Stimulated activated CD8-positive, alpha-beta memory T cell treated with anti-CD3 and anti-CD28 coated beads, Interleukin-15, amount 100 ng/mL, for 1 hour (primary cell): ENCODE measurements at places on chromosomes 13 and 19.
A peak's percentile ranks its signal among the peaks of the same experiment; 100 is the strongest.

- no peak for DNase-seq
These were observed 16.3 kb upstream of the C19orf12 start for GRCh38 chr19:29731331-29731850.

GRCh38 chr19:4495471-4495870 is 22.8 kb downstream of the PLIN4 start:
- DNase-seq, result no peak

DNA sequence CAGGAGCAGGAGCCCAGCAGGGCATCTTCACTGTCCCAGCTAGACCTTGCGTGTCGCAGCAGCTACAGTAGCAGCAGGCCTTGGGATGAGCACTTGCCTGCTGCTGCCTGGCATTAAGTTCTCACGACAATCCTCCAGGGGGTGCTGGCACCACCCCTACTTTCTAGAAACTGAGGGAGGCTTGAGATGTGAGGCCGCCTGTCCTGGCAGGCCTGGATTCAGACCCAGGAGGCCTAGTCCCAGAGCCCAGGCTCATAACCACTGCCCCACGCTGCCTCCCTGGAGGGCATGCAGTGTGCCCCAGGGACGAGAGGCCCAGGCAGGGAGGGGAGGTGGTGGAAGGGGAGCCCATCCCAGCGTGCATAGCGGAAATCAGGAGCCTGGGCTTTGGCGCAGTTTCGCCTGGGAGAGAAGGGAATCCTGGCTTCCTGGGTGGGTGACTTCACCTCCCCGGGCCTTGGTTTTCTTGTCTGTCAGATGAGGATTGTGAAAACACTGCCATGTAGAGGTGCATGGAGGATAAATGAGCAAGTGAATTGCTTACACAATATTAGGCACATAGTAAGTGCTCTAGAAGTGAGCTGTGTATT is 26.1 kb downstream of the PPP5C start:
- no peak for DNase-seq

DNA sequence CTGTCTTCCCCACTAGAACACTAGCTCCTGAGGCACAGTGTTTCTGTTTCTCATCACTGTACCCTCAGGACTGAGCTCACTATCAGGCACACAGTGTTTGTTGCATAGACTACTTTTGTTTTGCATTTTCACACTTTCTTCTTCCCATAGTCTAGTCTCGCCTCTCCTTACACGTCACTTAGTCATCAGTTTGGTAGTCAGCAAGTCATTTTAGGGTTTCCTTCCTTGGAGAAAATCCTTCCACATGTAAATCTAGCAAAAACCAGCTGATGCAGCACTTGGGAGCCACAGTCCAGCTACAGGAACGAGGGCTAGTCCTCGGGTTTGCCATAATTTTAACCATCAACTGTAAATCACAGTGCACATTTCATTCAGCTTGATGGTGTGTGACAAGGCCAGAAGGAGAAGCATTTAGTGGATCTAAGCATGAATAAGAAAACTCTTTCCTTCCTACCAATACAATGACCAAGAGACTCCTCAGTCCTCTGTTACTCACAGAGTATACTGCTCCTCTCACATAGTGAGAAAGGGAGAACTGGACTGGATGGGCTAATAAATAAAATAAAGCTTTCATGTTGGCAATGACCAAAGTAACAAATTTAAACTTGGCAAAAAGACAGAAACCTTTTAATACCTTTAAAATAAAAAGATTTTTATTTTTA is 221.0 kb downstream of the KLF12 start:
- DNase-seq, result no peak

DNA sequence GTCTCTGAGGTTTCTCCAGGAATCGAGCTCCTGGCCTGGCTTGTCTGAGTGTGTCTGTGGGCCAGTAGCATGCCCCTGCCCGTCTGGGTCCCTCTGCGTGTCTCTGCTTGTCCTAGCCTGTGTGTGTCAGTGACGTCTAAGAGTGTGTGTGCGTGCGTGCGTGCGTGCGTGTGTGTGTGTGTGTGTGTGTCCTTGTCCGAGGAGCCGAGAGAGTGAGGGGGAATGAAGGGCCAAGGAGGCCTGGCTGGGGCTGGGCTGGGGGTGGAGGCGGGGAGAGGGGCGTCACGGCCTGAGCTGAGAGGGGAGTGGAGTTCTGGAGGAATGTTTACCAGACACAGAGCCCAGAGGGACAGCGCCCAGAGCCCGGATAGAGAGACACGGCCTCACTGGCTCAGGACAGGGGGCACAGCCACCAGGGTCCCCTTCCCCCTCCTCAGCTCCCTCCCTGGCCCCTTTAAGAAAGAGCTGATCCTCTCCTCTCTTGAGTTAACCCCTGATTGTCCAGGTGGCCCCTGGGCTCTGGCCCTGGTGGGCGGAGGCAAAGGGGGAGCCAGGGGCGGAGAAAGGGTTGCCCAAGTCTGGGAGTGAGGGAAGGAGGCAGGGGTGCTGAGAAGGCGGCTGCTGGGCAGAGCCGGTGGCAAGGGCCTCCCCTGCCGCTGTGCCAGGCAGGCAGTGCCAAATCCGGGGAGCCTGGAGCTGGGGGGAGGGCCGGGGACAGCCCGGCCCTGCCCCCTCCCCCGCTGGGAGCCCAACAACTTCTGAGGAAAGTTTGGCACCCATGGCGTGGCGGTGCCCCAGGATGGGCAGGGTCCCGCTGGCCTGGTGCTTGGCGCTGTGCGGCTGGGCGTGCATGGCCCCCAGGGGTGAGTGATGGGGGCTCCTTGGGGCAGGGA is at the start of gene AXL:
TSS of gene AXL (plus strand) at position 609 of the 893 bp plus-strand sequence. CDS start at position 779, 170 bp downstream.
- DNase-seq, result no peak

DNA sequence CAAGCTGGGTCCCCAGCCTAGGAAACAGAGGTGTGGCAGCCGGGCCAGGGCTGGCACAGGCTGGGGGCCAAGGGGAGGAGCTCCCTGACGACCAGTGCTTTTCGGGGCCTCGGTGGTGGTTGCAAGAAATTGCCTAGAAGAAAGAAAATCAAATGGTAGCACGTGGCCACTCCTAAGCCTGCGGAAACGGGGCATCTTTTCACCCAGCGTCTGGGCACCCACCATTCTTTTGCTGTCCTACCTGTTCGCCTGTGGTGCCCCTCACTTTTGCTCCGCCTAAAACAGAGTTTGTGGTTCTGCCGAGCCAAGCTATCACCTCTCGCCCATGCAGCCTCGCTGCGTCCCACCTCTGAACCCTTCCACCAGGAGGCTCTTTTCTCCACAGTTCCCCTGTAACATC is 7.1 kb upstream of the KRTDAP start:
- DNase-seq, result no peak

DNA sequence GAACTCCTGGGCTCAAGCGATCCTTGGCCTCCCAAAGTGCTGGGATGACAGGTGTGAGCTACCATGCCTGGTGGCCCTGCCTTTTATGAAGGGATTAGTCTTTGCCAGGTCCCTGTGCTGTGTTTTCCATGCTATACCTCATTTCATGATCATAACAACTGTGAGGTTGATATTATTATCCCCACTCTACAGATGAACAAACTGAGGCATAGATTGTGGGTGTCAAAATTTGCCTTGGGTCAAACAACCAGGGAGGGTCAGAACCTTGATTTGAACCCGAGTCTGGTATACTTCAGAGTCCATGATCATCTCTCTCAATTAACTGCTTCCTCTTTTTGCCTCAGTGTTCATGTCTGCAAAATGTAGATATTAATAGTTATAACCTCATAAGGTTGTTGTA is 6.9 kb downstream of the PINLYP start:
- DNase-seq, result no peak

GRCh38 chr13:108408672-108409071 is 139.2 kb downstream of the TNFSF13B start:
- DNase-seq, result no peak

- no peak for DNase-seq
These were observed 4.5 kb downstream of the SPART start for GRCh38 chr13:36341718-36342117.

GRCh38 chr13:42114912-42115311 is 66.5 kb downstream of the DGKH start:
- DNase-seq, result no peak

DNA sequence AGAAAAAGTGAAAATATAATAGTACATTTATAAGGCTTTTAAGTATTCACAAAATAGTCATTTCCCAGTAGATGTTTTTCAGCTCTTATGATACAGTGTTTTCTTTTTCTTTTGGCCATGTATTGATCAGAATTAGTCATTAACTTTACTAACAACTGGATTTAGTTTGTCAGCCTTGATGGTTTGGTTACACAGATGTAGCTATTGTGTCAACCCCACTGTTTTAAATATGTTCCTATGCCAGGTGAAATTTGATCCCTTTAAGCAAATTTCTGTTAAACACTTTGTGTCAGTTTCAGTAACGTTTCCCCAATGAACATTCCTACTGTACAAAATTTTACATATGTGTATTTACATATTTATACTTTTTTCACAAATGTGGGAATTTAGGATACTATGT is 261.5 kb upstream of the STARD13 start:
- no peak for DNase-seq

GRCh38 chr13:75478659-75479058 is 3.3 kb downstream of the TBC1D4 start:
- no peak for DNase-seq

- DNase-seq, result no peak
These were observed 81.9 kb downstream of the MZT1 start for GRCh38 chr13:72645521-72645920.

- no peak for DNase-seq
These were observed 104.7 kb upstream of the FREM2 start for GRCh38 chr13:38582133-38582532.

DNA sequence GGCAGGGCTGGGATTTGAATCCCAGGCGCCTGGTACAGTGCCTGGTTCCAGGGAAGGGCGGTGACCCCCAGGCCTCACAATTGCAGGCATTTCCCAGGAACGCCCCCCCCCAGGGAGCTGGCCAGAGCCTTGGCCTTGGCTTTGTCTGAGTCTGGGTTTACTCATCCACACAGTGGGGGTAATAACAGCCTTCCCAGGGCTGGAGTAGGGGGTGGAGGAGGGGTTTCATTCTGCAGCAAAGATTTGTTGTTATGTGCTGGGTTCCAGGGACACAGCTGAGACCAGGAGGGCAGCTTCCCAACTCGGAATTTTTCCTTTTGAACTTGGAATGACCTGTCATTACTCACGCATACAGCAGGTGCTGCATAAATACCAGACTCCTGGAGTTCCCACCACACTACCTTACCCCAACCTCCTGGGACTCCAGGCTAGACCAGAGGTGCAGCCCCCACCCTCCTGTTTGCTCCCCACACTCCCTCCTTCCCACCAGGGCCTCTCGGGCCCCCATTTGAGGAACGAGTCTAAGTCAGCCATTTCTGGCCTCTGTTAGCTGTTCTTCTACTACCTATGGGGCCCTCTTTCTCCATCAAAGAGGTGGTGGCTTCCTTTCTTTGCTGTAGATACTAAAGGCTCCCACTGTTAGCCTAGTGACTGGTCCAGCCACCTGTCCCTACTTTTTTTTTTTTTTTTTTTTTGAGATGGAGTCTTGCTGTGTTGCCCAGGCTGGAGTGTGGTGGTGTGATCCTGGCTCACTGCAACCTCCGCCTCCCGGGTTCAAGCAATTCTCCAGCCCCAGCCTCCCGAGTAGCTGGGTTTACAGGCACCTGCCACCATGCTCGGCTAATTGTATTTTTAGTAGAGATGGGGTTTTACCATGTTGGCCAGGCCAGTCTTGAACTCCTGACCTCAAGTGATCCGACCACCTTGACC is 1.6 kb upstream of the ADAMTS10 start:
- no peak for DNase-seq

GRCh38 chr19:47444388-47444821 is 25.1 kb upstream of the MEIS3 start:
- DNase-seq, result no peak

DNA sequence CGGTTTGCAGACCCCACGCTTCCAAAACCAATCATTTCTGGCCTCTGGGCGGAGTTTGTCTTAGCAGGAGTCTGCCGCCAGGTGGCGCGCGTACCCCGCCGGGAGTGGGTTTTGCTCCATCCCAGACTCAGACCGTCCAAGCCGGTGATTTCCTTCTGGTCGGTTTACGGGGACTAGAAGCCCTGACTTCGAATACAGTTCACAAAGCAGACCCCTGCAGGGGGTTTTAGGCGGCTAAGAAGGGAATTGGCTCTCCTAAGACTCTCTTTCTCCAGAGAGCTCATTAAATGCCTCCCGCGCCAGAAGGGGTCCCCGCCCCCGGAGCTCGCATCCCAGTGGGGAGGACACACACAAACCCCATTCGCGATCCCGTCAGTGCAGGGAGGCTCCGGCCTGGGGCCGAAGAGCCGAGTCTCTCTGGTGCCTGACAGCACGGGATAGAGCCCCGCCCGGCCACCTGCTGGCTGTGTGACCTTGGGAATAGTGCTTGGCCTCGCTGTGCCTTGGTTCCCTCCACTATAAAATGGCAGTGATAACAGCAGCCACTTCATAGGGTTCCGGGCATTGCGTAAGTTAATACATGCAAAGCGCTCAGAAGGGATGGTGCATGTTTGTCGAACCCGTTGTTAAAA is 8.6 kb upstream of the NUP62 start:
- peak; percentile 65 for DNase-seq

DNA sequence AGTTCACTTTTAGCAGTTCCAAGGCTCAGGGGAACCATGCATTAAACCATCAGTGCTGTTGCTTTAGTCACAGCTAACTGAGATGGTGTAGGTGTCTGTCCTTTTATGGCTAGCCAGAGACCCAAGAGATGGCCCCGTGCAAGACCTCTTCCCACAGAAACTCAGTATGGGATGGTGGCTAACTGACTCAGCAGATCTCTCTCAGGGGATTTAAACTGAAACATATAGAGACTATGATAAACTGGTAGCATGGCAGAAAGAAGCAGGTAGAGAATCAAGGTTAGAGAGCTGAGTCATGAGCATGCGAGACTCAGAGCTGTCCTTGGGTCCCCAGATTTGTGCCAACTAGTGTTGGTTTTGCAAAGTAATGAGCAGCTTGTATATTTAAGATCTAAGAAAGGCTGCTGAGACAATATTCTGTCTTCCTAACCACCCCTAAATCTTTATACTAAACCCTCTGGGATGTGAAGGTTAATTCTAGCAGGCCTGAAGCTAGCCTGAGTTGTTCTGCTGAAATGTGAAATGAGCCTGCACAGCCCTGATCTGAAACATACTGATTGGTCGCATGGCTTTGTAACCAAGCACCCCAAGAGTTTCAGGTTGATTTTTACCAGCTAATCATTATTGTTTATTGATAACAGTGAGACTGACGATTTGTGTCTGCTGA is 6.5 kb upstream of the SCEL start:
- DNase-seq, result no peak

DNA sequence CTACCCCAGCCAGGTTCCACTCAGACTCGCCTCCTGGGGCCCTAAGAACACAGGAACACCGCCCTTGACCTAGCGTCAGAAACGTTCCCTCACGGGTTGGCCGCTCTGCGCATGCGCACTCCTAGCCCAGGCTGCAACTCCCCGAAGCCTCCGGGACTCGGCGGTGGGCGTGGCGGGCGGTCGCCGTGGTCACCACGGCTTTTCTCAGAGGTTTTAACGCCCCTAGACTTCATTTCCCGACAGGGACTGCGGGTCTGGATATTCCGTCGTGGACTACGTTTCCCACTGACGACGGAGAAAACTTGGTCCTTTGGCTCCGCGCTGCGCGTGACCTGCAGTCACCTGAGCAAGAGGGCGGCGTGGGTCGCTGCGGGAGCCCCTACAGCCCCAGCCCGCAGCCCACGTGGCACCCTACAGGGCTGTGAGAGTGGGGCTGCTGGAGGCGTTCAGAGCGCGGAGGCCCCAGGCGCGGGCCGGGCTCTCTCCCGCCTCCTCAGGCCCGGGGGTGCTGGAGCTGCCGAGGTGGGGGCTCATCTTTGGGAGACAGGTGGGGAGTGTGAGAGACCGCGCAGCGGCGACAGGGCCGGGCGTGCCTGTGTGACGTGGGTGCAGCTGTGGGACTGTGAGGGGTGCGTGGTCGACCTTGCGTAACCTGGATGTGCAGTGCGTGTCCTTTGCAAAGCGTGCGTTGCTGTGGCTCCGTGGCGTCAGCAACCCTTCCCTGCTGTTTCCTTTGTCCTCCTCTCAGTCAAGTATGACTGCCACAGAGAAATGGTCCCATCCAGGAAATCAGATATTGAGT is 38.0 kb upstream of the ZNF573 start:
- DNase-seq, result no peak
